Peyer's patch (tissue), 4 donors: ENCODE measurements at places on chromosomes 1 and 21. TPM values are rescaled to one million over a fixed set of nuclear protein-coding genes. Genes with fewer than 3 reads are reported as not detected.
A peak's percentile ranks its signal among the peaks of the same experiment; 100 is the strongest.

Gene SLC1A7
- total RNA-seq: not detected

- H3K27ac ChIP-seq: no peak overlapping the region
- H3K4me1 ChIP-seq: no peaks in the 10 kb centered on the region
- H3K4me3 ChIP-seq: no peak overlapping the region
- H3K27me3 ChIP-seq: no peaks in the 10 kb centered on the region
Measured at GRCh38 chr1:114554577-114554976, 26.8 kb downstream of the BCAS2 start.

DNA sequence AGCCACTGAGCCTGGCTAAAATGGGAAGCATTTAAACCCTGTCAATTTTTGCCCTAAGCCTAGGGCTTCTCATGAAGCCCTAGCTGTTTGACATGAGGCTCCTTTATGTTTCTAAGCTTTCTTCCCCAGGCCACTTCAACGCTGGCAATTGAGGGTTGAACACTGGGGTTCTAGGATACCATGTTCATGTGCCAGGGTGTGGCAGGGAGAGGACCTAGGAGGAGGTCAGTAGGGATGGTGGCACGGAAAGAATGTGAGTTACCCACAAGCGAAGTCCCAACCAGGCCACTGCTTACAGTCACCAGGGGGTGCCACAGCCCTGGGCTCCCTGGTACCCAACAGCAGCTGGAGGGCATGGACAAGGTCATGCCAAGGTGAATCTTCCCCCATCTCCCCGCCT lies 90.8 kb upstream of the AJAP1 start:
- no peak for DNase-seq
- no peaks in the 10 kb centered on the region for H3K36me3 ChIP-seq
- H3K4me3 ChIP-seq: no peak overlapping the region
- no peaks in the 10 kb centered on the region for H3K4me1 ChIP-seq
- H3K27me3 ChIP-seq: no peaks in the 10 kb centered on the region

DNA sequence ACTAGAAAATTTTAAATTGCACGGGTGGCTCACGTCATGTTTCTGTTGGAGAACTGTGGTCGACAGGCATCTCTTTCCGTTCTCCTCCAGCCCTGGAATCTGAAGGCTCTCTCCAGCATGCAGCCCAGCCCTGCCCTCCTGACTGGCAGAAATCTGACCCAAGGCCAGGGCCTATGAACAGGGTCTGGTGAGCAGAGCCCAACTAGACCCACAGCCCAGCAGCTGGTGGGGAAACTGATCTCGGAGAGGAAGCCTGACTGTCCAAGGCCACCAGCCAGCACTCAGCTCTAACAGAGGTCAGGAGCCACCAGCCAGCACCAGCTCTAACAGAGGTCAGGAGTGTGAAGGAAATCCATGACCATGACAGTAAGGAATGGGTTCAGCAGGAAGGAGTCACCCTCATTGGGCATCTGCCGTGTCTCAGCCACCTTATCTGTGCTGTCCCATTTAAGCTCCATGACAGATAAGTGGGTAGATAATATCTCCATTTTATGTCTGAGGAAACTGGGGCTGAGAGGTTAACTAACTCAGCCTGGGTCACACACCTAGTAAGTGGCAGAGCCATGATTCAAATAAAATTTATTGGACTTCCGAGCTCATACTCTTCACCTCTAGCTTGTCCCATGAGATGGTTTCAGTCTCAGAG lies 20.2 kb upstream of the PKP1 start:
- H3K27ac ChIP-seq: no peak overlapping the region
- no peak for DNase-seq
- H3K36me3 ChIP-seq: no peaks in the 10 kb centered on the region
- no peaks in the 10 kb centered on the region for H3K4me1 ChIP-seq
- H3K4me3 ChIP-seq: no peak overlapping the region
- no peaks in the 10 kb centered on the region for H3K27me3 ChIP-seq

- DNase-seq: peak; percentile 62
- no peak overlapping the region for H3K27ac ChIP-seq
- H3K27me3 ChIP-seq: no peaks in the 10 kb centered on the region
- no peaks in the 10 kb centered on the region for H3K36me3 ChIP-seq
- peaks cover 30% of the 10 kb centered on the region for H3K4me1 ChIP-seq
Measured at GRCh38 chr1:44036409-44037139, 5.3 kb upstream of the SLC6A9 start.

- H3K27ac ChIP-seq: no peak overlapping the region
- H3K36me3 ChIP-seq: no peaks in the 10 kb centered on the region
- no peaks in the 10 kb centered on the region for H3K27me3 ChIP-seq
- no peaks in the 10 kb centered on the region for H3K4me1 ChIP-seq
- peak; percentile 33 for DNase-seq
Measured at GRCh38 chr1:4010814-4011605, 110.9 kb upstream of the C1orf174 start.

Gene FOXJ3
- total RNA-seq: 50.1 TPM

GRCh38 chr1:214568328-214568727 lies 16.9 kb upstream of the PTPN14 start:
- no peaks in the 10 kb centered on the region for H3K4me1 ChIP-seq
- no peak overlapping the region for H3K27ac ChIP-seq
- no peaks in the 10 kb centered on the region for H3K27me3 ChIP-seq
- no peaks in the 10 kb centered on the region for H3K36me3 ChIP-seq

DNA sequence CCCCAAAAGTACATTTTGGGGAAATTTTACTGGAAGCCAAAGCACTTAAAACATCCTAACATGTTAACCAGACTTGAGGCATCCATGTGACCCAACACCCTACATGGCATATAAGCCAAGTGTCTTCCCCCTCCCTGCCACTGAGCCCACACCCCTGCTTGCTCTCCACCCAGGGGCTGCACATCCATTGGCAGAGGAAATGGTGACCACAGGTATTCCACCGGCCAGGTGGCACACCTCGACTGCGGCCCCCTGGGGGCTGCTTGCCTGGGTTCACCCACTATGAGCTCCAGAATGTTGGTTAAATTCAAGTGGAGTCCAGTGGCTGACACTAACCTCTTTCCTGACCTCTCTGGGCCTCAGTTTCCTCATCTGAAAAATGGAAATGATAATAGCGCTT lies 64.4 kb upstream of the FAM20B start:
- no peaks in the 10 kb centered on the region for H3K36me3 ChIP-seq
- H3K27me3 ChIP-seq: no peaks in the 10 kb centered on the region
- no peak overlapping the region for H3K27ac ChIP-seq
- no peak for DNase-seq
- no peak overlapping the region for H3K4me3 ChIP-seq
- H3K4me1 ChIP-seq: no peaks in the 10 kb centered on the region

DNA sequence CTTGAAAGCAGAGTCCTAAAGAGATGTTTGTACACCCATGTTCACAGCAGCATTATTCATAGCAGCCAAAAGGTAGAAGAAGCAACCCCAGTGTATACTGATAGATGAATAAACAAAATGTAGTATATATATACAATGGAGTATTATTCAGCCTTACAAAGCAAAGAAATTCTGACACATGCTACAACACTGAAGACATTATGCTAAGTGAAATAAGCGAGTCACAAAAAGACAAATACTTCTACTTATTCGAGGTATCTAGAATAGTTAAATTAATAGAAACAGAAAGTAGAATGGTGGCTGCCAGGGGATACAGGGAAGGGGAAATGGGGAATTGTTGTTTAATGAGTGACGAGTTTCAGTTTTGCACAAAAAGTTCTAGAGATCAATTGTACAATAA lies 23.5 kb downstream of the COP1 start:
- H3K27ac ChIP-seq: no peak overlapping the region
- no peak overlapping the region for H3K4me3 ChIP-seq
- no peak for DNase-seq
- H3K27me3 ChIP-seq: no peaks in the 10 kb centered on the region
- peaks cover 11% of the 10 kb centered on the region for H3K36me3 ChIP-seq

DNA sequence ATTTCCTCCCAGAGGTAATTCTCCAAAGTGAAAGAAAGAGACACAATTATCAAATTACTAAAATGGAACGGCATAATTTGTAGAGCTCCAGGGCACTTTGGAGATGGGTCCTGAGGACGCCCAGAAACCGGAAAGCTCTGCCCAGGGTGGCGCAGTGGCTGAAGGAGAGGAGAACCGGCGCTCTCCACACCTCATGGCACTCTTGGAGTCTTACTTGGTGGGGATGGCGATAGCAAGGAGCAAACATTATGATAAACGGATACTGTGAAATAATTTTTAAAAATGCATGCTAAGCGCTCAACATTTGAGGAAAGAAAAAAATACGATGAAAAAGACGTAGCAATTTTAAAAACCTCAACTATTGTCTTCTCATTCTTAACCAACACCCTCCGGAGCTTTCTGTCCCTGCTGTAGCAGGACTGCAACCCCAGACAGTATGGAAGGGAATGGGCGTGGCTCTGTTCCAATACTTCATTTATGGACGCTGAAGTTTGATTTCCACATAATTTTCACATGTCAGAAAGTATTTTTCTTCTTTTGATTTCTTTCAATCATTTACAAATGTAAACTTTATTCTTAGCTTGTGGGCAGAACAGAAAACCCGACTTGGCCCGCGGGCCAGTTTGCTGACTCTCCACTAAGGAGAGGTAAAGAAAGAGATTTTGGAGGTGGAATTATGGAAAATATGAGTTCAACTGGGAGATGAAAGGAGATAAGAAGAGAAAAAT lies 1.1 kb downstream of the S100A11 start:
- H3K27me3 ChIP-seq: no peaks in the 10 kb centered on the region
- no peak for DNase-seq
- H3K4me1 ChIP-seq: no peaks in the 10 kb centered on the region
- H3K4me3 ChIP-seq: peak overlapping the region; percentile 42
- H3K36me3 ChIP-seq: no peaks in the 10 kb centered on the region
- peak overlapping the region; percentile 80 for H3K27ac ChIP-seq

GRCh38 chr1:196680107-196680506 lies 28.3 kb downstream of the CFH start:
- H3K36me3 ChIP-seq: no peaks in the 10 kb centered on the region
- no peaks in the 10 kb centered on the region for H3K4me1 ChIP-seq
- H3K4me3 ChIP-seq: no peak overlapping the region
- DNase-seq: no peak
- H3K27me3 ChIP-seq: no peaks in the 10 kb centered on the region

Gene NES
- 2.8 TPM for total RNA-seq

DNA sequence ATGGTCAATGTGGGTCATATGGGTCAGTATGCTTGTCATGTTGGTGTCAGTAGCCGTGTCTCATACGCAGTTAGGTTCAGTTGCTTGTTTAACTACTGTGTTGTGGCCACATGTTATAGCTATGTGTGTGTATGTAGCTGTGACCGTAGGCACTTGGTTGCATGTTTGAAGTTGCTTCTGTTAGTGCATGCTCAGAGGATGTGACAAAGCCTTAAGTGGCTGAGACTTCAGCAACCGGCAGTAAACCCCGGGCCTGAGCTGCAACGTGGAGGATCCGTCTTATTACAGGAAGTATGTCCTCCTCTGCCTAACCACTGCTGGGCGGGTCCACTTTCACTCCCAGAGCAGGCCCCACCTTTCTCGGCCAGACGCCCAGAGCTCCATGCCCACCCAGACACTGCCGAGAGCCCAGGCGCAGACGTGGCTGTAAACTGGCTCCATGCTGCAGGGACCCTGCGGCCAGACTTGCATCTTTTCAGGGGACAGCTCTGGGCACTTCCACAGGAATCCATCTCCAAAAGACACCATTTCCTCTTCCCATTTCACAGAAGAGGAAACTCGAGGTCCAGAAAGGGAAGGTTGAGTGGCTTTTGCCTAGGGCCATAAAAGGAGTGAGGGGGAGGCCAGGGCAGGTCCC lies 2.2 kb downstream of the TCEA3 start:
- peak; percentile 84 for DNase-seq
- peak overlapping the region; percentile 58 for H3K27ac ChIP-seq
- no peak overlapping the region for H3K4me3 ChIP-seq
- H3K27me3 ChIP-seq: no peaks in the 10 kb centered on the region
- no peaks in the 10 kb centered on the region for H3K36me3 ChIP-seq
- peaks cover 40% of the 10 kb centered on the region for H3K4me1 ChIP-seq

DNA sequence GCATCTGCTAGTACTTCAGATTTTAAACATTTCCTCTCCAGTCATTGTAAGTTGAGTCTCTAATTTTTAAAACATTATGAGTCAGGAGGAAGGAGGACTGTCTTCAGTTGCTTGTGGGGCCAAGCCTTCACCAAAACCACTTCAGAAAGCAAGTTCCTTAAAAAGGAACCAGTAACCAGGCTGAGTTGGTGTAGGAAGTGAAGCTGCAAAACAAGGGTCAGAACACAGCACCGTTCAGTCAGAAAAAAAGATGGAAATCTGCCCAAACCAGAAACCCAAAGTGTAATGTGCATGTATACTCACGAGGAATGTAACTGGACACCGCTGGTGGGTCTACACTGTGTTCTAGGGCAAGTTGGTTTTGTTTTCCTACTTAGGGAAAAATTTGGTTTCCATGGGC lies 402.1 kb downstream of the SETD4 start:
- no peaks in the 10 kb centered on the region for H3K36me3 ChIP-seq
- H3K4me3 ChIP-seq: no peak overlapping the region
- DNase-seq: no peak

- no peak overlapping the region for H3K27ac ChIP-seq
- no peak for DNase-seq
- no peaks in the 10 kb centered on the region for H3K36me3 ChIP-seq
- no peaks in the 10 kb centered on the region for H3K4me1 ChIP-seq
Measured at GRCh38 chr1:86434059-86434458, 10.1 kb downstream of the CLCA2 start.

DNA sequence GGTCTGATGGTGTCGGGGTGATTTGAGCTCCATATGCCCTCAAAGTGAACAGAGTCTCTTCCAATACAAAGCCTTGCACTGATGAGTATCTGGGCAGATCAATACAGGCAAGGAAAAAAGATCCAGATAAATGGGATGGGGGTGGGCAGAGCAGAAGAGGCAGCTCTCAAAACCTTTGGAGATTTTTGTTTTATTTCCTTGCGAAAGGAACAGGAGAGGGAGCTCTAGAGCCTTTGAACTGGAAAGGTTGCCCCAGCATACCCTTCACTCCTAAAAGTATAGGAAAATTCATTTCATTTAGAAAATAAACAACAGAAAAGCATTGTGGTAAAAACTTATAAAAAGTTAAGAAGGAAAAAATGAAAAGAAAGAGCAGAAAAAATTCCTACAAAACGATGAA lies 31.4 kb upstream of the OLIG2 start:
- no peaks in the 10 kb centered on the region for H3K4me1 ChIP-seq
- H3K4me3 ChIP-seq: no peak overlapping the region

Gene SPRR1A
- not detected for total RNA-seq

Gene CD1C
- total RNA-seq: 1.3 TPM

DNA sequence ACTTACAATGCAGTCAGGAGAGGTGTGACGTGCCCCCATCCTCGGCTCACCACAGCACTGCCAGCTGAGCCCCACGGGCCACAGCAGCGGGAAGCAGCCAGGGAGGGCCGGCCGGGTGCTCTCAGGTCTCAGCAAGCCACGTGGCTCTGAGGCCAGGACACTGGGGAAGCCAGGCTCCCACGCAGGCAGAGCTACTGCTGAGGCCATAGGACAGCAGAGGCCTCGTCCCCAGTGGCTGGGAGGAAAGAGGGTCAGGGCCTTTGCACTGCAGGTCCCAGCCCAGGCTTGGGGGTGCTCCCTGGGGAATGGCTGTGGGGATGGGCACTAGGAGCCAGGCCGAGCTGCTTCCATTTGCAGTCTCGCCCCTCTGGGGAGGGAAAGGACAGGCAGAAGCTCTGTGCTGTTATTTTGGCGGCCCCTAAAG lies 5.8 kb downstream of the LRRC47 start:
- no peak overlapping the region for H3K4me3 ChIP-seq
- DNase-seq: no peak
- H3K27me3 ChIP-seq: no peaks in the 10 kb centered on the region
- H3K27ac ChIP-seq: no peak overlapping the region
